ENCODE measurements at places on chromosomes 12 and 14. TPM values are rescaled to one million over a fixed set of nuclear protein-coding genes. Genes with fewer than 3 reads are reported as not detected.

DNA sequence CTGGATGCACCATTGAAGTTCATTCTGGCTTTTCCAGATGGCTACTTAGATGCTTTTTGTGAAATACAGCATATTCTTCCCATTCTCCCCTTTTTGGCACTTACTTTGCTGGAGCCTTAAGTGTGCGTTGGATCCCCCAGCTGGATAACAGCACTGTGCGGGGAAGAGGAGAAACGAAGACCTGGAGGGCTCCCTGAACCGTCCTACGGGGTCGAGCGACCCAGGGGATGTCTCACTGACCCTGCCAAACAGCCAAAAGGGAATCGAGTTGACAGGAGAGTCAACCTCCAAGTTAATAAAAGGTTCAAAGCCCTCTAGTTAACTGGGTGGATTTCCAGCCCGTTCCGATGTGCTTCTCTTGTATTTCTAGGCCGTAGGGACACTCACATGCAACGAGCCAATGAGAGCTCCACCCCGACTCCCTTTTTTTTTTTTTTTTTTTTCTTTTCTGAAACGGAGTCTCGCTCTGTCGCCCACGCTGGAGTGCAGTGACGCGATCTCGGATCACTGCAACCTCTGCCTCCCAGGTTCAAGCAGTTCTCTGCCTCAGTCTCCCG, 1.0 kb upstream of the CAMKK2 start:
- H3K36me3 ChIP-seq: no peaks in the 10 kb centered on the region
- peak overlapping the region; percentile 28 for H3K27ac ChIP-seq
- peak overlapping the region; percentile 82 for H3K4me3 ChIP-seq
- DNase-seq: no peak
- no peaks in the 10 kb centered on the region for H3K27me3 ChIP-seq
- peaks cover 17% of the 10 kb centered on the region for H3K4me1 ChIP-seq

GRCh38 chr14:37124614-37125013, 47.8 kb downstream of the SLC25A21 start:
- no peak overlapping the region for H3K27ac ChIP-seq
- no peak overlapping the region for H3K4me3 ChIP-seq
- no peak for DNase-seq
- no peaks in the 10 kb centered on the region for H3K27me3 ChIP-seq

- H3K27me3 ChIP-seq: no peaks in the 10 kb centered on the region
- DNase-seq: no peak
- H3K36me3 ChIP-seq: no peaks in the 10 kb centered on the region
- no peak overlapping the region for H3K27ac ChIP-seq
- peaks cover 4% of the 10 kb centered on the region for H3K4me1 ChIP-seq
- no peak overlapping the region for H3K4me3 ChIP-seq
Measured at GRCh38 chr12:64580681-64581080, 29.6 kb upstream of the RASSF3 start.

GRCh38 chr14:105059035-105059924, 6.0 kb downstream of the GPR132 start:
- H3K36me3 ChIP-seq: no peaks in the 10 kb centered on the region
- no peaks in the 10 kb centered on the region for H3K27me3 ChIP-seq
- no peak for DNase-seq

- no peaks in the 10 kb centered on the region for H3K4me1 ChIP-seq
- no peak for DNase-seq
- H3K27me3 ChIP-seq: no peaks in the 10 kb centered on the region
- no peak overlapping the region for H3K4me3 ChIP-seq
- H3K36me3 ChIP-seq: no peaks in the 10 kb centered on the region
- no peak overlapping the region for H3K27ac ChIP-seq
Measured at GRCh38 chr12:98238515-98239130, 276.8 kb upstream of the TMPO start.

DNA sequence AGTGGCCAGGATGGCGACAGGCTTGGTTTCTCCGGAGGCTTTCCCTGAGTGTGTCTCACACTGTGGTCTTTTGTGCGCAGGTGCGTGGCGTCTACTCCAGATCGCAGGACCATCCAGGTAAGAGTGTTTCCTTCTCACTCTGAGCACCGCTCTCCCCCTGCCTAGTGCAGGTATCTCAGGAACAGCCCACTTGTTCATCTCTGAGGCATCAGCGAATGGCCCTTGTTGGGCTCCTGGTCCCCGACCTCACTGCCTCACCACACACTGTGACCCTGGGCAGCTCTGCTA, 781 bp downstream of the ADGRD1 start:
- no peaks in the 10 kb centered on the region for H3K36me3 ChIP-seq
- no peaks in the 10 kb centered on the region for H3K4me1 ChIP-seq
- H3K27me3 ChIP-seq: no peaks in the 10 kb centered on the region
- peak overlapping the region; percentile 66 for H3K4me3 ChIP-seq
- DNase-seq: no peak

DNA sequence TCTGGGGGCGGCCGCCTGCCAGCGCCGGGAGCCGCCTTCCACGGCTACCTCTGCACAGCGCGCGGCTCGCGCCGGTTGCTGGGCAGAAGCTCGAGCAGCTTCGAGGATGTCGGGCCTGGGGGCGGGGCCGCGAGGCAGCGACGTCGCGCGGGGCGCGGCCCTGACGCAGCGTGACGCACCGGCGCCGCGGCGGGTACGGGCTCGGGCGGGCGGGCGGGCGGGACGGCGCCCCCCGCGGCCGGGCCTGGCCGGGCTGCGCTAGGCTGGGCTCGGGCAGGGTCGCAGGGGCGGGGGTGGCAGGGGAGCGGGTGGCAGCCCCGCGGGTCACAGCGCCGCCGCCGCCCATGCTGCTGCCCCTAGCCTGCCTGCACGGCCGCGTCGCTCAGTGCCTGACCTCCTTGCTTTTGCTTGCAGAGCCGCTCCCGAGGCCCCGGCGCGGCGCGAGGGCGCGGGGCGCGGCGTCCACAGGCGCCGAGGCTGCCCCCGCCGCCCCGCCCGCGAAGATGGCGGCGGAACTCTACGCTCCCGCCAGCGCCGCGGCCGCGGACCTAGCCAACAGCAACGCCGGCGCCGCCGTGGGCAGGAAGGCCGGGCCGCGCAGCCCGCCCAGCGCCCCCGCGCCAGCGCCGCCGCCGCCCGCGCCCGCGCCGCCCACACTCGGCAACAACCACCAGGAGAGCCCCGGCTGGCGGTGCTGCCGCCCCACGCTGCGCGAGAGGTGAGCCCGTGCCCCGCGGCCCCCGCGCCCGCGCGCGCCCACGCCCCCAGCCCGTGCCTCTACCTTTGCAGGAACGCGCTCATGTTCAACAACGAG, at the start of gene BTBD6:
BTBD6 (plus strand) TSS at position 166 of the 814 bp plus-strand sequence; CDS start at position 345, 179 bp downstream.
- H3K36me3 ChIP-seq: peaks cover 8% of the 10 kb centered on the region
- peak within 1 kb of the TSS; percentile 76 for H3K27ac ChIP-seq
- peak; percentile 60 for DNase-seq

GRCh38 chr12:51522696-51523095, 68.3 kb upstream of the SCN8A start:
- no peaks in the 10 kb centered on the region for H3K4me1 ChIP-seq
- H3K36me3 ChIP-seq: no peaks in the 10 kb centered on the region
- no peaks in the 10 kb centered on the region for H3K27me3 ChIP-seq
- DNase-seq: no peak
- H3K4me3 ChIP-seq: no peak overlapping the region

DNA sequence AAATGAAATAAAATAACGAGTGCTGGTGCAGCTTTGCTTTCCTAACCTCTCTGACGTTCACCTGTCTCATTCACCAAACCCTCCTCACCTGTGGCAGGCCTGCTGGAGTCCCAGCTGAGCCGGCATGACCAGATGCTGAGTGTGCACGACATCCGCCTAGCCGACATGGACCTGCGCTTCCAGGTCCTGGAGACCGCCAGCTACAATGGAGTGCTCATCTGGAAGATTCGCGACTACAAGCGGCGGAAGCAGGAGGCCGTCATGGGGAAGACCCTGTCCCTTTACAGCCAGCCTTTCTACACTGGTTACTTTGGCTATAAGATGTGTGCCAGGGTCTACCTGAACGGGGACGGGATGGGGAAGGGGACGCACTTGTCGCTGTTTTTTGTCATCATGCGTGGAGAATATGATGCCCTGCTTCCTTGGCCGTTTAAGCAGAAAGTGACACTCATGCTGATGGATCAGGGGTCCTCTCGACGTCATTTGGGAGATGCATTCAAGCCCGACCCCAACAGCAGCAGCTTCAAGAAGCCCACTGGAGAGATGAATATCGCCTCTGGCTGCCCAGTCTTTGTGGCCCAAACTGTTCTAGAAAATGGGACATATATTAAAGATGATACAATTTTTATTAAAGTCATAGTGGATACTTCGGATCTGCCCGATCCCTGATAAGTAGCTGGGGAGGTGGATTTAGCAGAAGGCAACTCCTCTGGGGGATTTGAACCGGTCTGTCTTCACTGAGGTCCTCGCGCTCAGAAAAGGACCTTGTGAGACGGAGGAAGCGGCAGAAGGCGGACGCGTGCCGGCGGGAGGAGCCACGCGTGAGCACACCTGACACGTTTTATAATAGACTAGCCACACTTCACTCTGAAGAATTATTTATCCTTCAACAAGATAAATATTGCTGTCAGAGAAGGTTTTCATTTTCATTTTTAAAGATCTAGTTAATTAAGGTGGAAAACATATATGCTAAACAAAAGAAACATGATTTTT, 17.1 kb upstream of the AMN start:
- peaks cover 7% of the 10 kb centered on the region for H3K36me3 ChIP-seq
- H3K27me3 ChIP-seq: no peaks in the 10 kb centered on the region
- no peak overlapping the region for H3K4me3 ChIP-seq

DNA sequence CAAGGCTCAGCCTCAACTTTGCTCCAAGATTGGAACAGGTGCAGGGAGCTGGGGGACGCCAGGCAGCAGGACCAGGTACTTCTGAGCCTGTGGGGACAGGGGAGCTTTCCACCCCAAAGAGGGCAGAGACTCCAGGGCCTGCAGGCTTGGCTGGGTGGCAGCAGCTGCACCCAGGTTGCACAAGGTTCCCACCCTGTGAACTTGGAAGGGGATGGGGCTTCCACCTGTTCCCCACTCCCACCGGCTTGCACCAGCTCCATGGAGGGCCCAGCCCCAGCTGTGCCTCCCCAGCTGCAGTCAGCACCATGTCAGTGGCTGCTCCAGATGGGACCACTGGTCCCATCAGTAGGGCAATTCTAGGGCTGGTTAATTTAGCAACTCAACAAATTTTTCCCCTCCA, 114.0 kb upstream of the CDKN3 start:
- H3K27ac ChIP-seq: no peak overlapping the region
- no peak overlapping the region for H3K4me3 ChIP-seq
- H3K36me3 ChIP-seq: no peaks in the 10 kb centered on the region

DNA sequence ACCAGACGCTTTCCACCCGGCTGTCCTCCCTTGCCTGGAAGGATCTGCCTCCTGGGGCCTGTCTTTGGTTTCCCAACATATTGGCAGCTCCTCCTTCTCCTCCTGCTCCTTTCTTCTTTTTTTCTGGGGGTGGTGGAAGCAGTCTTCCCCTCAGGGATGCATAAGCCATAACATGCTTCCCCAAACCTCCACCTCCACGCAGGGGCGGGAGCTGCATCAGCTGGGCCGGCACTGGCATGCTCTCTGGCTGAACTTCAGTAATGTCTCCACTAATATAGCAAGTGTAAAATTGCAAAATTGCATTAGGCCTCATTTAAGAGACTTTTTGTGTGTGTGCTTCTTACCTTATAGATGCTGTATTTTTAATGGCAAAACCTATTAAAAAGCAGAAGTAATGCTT, 58.6 kb downstream of the GLT1D1 start:
- H3K36me3 ChIP-seq: no peaks in the 10 kb centered on the region
- no peak overlapping the region for H3K27ac ChIP-seq
- DNase-seq: no peak
- no peaks in the 10 kb centered on the region for H3K27me3 ChIP-seq
- no peak overlapping the region for H3K4me3 ChIP-seq

DNA sequence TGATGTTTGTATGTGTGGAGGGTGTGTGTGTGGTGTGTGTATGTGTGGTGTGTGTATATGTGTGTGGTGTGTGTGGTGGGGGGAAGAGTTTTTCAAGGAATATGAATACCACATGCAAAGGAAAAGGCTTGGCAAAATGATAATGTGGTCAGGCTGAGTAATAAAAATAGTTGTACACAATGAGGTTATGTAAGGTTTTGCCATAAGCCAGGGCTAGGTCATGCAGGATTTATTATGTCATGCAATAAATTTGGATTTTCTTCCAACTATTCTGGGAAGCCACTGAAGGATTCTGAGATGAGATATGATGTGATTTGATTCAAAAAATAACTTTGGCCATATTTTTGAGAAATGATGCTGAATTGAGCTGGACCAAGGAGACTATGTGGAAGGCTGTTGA, 1191.6 kb upstream of the SEL1L start:
- no peaks in the 10 kb centered on the region for H3K36me3 ChIP-seq
- no peak overlapping the region for H3K27ac ChIP-seq
- peaks cover 16% of the 10 kb centered on the region for H3K4me1 ChIP-seq
- no peak for DNase-seq
- no peak overlapping the region for H3K4me3 ChIP-seq

DNA sequence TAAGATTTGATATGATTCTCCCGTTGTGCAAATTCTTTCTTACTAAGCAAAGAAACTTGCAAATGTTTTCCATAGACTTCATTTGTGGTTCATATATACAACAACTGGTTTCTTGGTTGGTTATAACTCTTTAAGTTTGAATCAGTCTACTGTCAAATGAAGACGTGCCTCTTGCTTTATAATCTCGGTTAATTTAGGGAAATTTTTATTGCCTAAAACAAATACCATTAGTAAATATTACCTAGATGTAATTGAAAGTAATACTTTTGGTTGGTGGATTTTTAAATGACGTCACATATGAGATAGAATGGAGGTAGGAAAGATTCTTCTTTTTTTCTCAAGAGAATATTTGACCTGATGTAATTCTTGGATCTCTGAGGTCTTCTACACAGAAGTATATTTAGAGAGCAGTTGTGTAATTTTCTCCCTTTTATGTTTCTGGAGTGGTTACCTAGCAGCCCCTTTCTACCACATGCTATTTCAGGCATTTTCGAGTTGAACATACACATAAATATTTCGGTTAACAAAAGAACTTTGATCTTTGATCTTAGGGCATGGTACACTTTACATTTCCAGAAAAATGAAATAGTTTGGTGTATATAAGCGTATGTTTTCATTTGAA, 1.7 kb downstream of the ATF7IP start:
- H3K27me3 ChIP-seq: no peaks in the 10 kb centered on the region
- DNase-seq: no peak
- H3K4me3 ChIP-seq: peak overlapping the region; percentile 81
- H3K4me1 ChIP-seq: peaks cover 13% of the 10 kb centered on the region
- H3K36me3 ChIP-seq: no peaks in the 10 kb centered on the region

GRCh38 chr12:113002155-113002554, 23.8 kb downstream of the OAS2 start:
- no peak overlapping the region for H3K27ac ChIP-seq
- no peaks in the 10 kb centered on the region for H3K4me1 ChIP-seq
- no peak for DNase-seq
- no peaks in the 10 kb centered on the region for H3K27me3 ChIP-seq
- H3K36me3 ChIP-seq: peaks cover 17% of the 10 kb centered on the region
- no peak overlapping the region for H3K4me3 ChIP-seq

PKP2 gene
- 8.8 TPM for total RNA-seq

GSC gene
- total RNA-seq: not detected

IL26 gene
- total RNA-seq: not detected

ERBB3 gene
- total RNA-seq: 1.1 TPM
